Stimulated activated CD8-positive, alpha-beta memory T cell treated with anti-CD3 and anti-CD28 coated beads, Interleukin-12 subunit alpha, Interleukin-12 subunit beta, amount 100 ng/mL, for 4 hours (primary cell): ENCODE measurements at places on chromosomes 1 and 21.

DNA sequence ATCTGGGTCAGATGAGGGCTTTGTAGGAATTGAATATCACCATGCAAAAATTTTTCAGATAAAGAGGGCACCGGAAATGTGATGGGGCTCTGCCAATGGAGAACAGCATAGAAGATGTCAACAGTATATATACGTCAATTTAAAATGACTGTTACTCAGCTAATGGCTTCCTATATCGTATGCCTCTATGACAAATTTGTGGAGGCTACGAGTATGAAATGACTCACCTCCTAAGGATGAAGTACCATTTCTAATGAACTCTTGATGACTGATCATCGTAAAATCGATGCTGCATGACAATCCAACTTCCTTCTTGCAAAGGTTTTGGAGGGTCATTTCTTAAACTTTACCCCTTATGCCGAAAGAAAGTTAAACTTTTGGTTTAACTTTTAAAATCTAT, 450.3 kb upstream of the ZP4 start:
- no peak for DNase-seq

- DNase-seq = no peak
Measured at GRCh38 chr1:240586006-240586405, 25.9 kb downstream of the GREM2 start.

DNA sequence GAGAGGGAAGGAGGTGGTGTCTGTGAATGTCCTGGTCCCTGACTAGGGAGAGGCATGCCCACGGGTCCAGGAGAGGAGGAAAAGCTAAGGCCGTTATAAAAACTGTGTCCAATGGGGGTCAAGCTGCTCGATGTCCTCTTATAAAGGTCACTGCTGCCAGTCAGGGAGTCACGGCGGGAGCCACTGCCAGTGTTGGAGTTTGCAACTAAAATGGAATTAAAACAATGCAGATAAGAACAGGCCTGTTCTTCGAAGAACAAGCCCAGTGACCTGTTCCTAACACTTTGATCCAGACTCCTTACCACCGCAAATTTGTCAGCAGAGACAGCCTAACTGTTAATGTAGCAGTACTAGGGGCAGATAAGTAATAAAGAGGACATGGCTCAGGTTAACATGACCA, 56.1 kb upstream of the SDC3 start:
- DNase-seq = no peak

- no peak for DNase-seq
Measured at GRCh38 chr1:115467196-115467595, 129.1 kb upstream of the NGF start.

DNA sequence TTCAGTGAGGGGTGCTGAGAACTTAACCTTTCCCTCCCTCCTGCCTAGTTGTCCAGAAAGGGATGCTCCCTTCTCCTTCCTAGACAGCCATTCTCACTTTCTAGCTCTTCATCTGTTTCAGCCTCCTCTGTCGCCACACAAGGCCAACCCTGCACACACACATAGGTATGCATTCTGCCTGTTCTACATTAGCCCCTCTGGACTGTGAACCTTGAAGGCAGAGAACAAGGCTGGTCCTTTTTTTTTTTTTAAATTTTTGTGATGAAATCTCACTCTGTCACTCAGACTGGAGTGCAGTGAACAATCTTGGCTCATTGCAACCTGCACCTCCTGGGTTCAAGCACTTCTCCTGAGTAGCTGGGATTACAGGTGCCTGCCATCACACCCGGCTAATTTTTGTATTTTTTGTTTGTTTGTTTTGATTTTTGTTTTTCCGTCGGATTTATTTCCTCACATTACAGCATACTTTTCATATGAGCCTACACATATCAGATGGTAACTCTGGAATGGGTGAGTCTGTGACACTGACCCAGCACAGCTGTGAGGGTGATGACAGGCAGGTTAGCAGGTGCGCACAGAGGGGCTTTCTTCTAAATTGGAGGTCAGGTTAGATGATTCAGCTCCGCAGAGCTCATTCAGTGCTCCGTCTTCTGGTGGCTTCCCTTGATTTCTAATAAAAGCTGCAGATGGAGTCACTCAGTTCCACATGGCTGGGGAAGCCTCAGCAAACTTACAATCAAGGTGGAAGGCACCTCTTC, 4.9 kb upstream of the AKR1A1 start:
- no peak for DNase-seq

- DNase-seq = no peak
Measured at GRCh38 chr1:225228871-225229303, 199.0 kb downstream of the LBR start.

DNA sequence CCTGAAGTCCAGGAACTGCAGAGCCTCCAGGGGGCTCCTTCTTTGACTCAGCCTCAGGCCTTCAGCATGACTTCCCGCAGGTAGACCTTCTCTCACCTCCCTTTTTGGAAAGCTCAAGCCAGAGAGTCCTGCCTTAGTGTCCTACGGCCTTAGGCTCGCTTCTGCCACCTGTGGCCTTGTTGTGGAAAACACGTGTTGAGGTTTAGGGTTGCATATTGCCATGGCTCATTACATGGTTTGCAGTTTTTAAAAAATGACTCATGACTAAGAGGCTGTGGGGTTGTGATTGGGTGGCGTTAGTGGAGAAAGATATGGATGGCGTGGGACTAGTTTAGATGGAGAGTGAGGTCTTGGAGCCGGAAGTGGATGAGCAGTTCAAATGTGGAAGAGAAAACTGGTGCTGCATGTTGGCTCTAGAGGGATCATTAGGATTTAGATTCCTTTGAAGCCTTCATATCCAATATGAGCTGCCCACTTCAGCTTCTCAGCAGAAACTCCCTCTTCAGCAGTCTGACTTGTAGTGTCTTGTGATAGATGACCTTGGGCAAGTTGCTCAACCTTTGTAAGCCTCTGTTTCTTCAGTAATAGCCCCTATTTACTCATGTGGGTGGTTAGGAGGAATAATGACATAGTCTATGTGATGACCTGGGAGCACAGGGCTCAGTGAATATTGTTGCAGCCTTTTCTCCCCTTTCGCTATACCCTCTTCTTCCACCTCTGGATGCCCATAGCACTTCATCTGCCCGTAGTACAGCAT, 6.5 kb upstream of the FGGY start:
- no peak for DNase-seq

GRCh38 chr1:226626577-226626956, 78.0 kb downstream of the STUM start:
- DNase-seq = peak; percentile 64
